Right lobe of liver (tissue), 6 donors: ENCODE measurements at places on chromosomes 2 and 18. TPM values are rescaled to one million over a fixed set of nuclear protein-coding genes. Genes with fewer than 3 reads are reported as not detected.

- no peaks in the 10 kb centered on the region for H3K36me3 ChIP-seq
- DNase-seq: no peak
- H3K27ac ChIP-seq: peak overlapping the region; percentile 39
- no peaks in the 10 kb centered on the region for H3K27me3 ChIP-seq
- H3K4me3 ChIP-seq: no peak overlapping the region
Observed at GRCh38 chr2:98084869-98085238, 2.1 kb upstream of the VWA3B start.

- no peaks in the 10 kb centered on the region for H3K36me3 ChIP-seq
- no peaks in the 10 kb centered on the region for H3K4me1 ChIP-seq
- H3K27me3 ChIP-seq: no peaks in the 10 kb centered on the region
- no peak overlapping the region for H3K27ac ChIP-seq
- DNase-seq: no peak
Observed at GRCh38 chr2:184920451-184920965, 322.2 kb downstream of the ZNF804A start.

DNA sequence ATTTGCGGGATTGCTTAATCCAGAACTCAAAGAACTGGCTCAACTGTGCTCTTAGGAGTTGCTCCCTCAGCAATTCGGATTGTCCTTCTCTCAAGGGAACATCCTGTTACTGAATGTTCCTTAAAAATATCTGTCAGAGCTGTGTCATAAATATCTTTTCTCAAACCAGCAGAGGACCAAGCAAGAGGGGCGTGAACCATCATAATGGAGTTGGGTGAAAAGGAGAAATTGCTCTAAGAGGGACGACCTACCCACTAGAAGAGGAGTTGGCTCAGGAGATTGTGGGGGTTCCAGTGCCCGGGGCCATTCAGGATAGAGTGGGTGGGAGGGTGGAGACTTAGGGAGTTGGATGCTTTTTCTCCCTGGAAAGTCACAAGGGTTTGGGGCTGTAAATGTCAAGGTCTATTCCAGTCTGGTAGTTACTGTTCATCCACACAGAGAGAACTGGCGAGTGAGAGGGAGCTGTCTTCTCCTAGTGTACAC lies 59.5 kb downstream of the MERTK start:
- no peaks in the 10 kb centered on the region for H3K27me3 ChIP-seq
- H3K4me3 ChIP-seq: no peak overlapping the region
- no peak for DNase-seq
- H3K27ac ChIP-seq: peak overlapping the region; percentile 38
- H3K36me3 ChIP-seq: peaks cover 4% of the 10 kb centered on the region

DNA sequence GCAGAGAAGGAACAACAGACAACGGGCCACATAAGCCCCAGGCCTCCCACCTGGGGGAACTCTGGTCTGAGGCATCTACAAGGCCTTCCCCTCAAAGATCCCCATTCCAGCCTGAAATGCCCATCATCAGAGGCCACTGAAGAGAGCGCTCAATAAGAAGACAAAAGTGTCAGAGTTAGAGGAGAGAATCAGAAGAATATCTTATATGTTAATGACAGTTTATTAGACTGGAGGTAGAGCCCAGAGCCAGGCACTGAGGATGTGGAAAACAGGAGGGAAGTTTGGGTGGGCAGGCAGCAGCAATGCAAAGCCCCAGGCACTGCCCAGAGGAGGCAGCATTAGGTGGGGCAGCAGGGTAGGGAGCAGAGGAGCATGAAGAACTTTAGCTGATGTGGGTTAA lies 2.9 kb upstream of the CTIF start:
- H3K36me3 ChIP-seq: no peaks in the 10 kb centered on the region
- no peak overlapping the region for H3K4me3 ChIP-seq
- no peaks in the 10 kb centered on the region for H3K27me3 ChIP-seq
- no peak overlapping the region for H3K27ac ChIP-seq
- no peaks in the 10 kb centered on the region for H3K4me1 ChIP-seq
- no peak for DNase-seq

- no peak overlapping the region for H3K4me3 ChIP-seq
- no peak overlapping the region for H3K27ac ChIP-seq
- DNase-seq: no peak
- H3K36me3 ChIP-seq: no peaks in the 10 kb centered on the region
- H3K4me1 ChIP-seq: no peaks in the 10 kb centered on the region
- no peaks in the 10 kb centered on the region for H3K27me3 ChIP-seq
Observed at GRCh38 chr18:63819786-63820185, 44.6 kb downstream of the SERPINB7 start.

- H3K27me3 ChIP-seq: no peaks in the 10 kb centered on the region
- no peak overlapping the region for H3K4me3 ChIP-seq
- DNase-seq: no peak
- H3K4me1 ChIP-seq: no peaks in the 10 kb centered on the region
- H3K36me3 ChIP-seq: no peaks in the 10 kb centered on the region
Observed at GRCh38 chr2:28152585-28153280, 239.9 kb upstream of the FOSL2 start.

GRCh38 chr2:99079226-99079625 lies 62.3 kb upstream of the C2orf15 start:
- H3K27me3 ChIP-seq: no peaks in the 10 kb centered on the region
- H3K36me3 ChIP-seq: no peaks in the 10 kb centered on the region
- H3K4me3 ChIP-seq: no peak overlapping the region
- H3K27ac ChIP-seq: no peak overlapping the region

- no peaks in the 10 kb centered on the region for H3K27me3 ChIP-seq
- no peaks in the 10 kb centered on the region for H3K36me3 ChIP-seq
- H3K4me3 ChIP-seq: no peak overlapping the region
Observed at GRCh38 chr2:166337932-166338331, 37.8 kb downstream of the SCN9A start.

- H3K27ac ChIP-seq: no peak overlapping the region
- H3K4me1 ChIP-seq: no peaks in the 10 kb centered on the region
- H3K36me3 ChIP-seq: peaks cover 92% of the 10 kb centered on the region
- no peak overlapping the region for H3K4me3 ChIP-seq
- DNase-seq: no peak
Observed at GRCh38 chr2:233281553-233281952, 26.1 kb upstream of the SAG start.

- DNase-seq: no peak
- no peaks in the 10 kb centered on the region for H3K27me3 ChIP-seq
- no peak overlapping the region for H3K4me3 ChIP-seq
- no peaks in the 10 kb centered on the region for H3K36me3 ChIP-seq
Observed at GRCh38 chr2:214482728-214483127, 71.9 kb downstream of the VWC2L start.

GRCh38 chr2:21407851-21408250 lies 284.1 kb downstream of the TDRD15 start:
- no peak overlapping the region for H3K4me3 ChIP-seq
- no peak overlapping the region for H3K27ac ChIP-seq
- no peak for DNase-seq

The CYBRD1 gene
- total RNA-seq: 10.8 TPM
